ENCODE measurements at places on chromosomes 1 and 21.

DNA sequence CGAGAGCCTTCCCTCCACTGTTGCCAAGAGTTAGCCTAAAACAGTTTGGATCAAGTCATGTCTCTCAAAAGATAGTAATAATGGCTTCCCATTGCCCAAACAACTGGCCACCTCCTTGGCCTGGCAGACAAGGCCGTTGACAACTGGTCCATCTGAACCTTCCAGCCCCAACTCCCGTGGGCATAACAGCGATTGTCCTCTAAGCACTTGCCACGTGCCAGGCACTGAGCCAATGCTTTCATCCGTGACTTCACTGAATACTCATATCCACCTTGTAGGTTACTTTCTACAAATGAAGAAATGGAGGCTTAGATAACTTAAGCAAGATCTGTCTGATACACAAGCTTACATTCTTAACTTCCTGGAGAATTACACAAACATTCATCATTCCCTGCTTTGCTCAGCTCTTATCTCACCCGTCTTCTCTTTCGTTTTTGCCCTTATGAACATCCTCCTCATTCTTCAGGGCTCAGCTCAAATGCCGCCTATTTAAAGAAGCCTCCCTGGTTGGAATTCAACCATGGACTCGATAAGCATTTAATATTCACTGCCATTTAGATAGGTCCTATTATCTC is 106.4 kb downstream of the KCND3 start:
- DNase-seq: no peak

- DNase-seq: no peak
Measured at GRCh38 chr1:57483954-57484353, 60.1 kb upstream of the DAB1 start.

DNA sequence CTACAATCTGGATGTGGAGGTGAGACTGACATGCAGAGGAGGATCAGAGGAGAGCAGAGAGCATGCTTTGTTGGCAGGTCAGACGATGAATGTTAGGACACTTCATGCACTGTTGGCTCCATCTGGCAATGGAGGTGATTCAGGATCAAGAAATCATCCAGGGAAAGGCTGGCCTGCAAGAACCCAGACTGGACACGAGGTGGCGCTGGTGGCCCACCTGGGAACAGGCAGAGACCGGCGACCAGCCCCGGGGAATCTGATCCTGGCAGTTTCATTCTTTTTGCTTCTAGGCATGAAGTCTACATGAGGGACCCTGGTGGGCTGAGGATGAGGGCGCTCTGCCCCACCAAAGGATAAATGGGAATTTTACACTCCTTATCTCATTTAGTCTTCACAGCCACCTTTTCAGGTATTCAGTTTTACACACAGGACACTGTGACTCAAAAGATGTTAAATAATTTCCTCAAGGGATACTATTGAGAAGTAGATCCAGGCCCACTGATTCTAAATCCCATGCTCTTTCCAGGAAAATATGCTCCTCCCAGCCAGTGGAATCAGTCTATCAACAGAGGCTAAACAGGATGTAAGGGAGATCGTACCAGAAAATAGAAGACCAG is 26.2 kb upstream of the SCMH1 start:
- peak; percentile 55 for DNase-seq

GRCh38 chr21:14687268-14687625 is 141.1 kb upstream of the SAMSN1 start:
- DNase-seq: no peak

DNA sequence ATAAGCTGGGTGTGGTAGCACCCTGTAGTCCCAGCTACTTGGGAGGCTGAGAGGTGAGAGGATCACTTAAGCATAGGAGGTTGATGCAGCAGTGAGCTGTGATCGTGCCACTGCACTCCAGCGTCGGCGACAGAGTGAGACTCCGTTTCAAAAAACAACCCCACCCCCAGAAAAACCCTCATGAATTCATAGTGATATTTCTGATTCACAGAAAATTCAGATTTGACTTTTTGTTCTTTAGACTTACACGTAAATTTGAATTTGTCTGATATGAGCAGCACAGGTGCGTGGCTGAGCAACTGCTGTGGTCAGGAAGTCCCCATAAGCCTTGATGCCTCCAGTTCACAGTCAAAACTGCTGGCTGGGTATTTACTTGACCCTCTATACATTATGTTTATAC is 10.0 kb upstream of the MORC3 start:
- no peak for DNase-seq

All from effector memory CD8-positive, alpha-beta T cell (primary cell).